Skeletal muscle cell (primary cell): ENCODE measurements at places on chromosomes 12 and 14.

- DNase-seq: no peak
Measured at GRCh38 chr14:23439107-23439835, 3.8 kb upstream of the MYH7 start.

DNA sequence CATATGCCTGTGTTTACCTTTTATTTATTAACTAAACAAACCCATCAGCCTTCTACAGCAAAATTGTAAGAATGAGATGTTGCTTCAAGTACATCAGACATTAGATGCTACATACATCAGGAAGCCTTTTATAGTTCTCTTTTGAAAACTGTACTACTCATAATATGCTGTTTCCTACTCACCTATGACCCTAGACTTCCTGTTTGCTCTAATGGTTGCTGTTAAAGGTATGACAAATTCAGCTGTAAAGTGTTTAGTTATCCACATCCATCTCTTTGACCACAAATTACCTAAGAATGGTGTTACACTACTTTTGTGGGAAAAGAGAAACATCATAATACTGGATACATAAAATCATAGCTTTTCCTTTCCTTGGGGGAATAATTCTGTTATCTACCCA, 220.0 kb downstream of the RAD51B start:
- no peak for DNase-seq

DNA sequence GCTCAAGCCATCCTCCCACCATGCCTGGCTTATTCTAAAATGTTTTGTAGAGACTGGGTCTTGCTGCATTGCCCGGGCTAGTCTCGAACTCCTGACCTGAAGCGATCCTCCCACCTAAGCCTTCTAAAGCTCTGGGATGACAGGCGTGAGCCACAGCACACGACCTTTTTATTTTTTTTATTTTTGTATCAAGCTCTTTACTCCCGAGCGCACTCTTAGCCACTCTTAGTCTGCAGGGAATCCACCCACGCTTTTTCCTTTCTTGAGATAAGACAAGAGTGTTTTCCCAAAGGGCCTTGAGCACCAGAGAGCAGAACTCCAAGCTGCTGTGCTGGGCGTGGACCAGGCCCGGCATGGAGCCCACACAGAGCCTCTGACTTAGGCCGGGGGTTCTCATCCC, 23.4 kb downstream of the MAP1LC3B2 start:
- DNase-seq: no peak

DNA sequence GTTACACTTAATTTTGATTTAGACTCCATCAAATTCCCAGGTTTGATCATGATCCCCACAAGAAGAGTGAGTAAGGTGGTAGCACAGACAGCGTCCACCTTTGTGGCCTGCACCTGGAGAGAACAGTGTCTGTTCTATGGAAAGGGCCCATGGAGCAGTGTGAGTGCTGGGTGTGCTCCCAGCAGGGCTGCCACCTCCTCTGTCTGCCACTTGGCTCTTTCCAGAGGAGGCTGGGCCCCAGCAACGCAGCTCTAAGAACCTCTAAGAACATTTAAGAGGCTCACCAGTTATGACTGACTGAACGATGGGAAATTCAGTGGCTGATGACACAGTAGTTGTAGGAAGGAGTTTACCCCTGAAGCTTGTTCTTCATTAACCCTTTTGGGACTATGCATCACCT, 17.3 kb downstream of the VDR start:
- no peak for DNase-seq

GRCh38 chr12:72110937-72111650, 161.1 kb upstream of the TRHDE start:
- DNase-seq: no peak

GRCh38 chr14:59565087-59565486, 11.5 kb downstream of the CCDC175 start:
- DNase-seq: no peak

DNA sequence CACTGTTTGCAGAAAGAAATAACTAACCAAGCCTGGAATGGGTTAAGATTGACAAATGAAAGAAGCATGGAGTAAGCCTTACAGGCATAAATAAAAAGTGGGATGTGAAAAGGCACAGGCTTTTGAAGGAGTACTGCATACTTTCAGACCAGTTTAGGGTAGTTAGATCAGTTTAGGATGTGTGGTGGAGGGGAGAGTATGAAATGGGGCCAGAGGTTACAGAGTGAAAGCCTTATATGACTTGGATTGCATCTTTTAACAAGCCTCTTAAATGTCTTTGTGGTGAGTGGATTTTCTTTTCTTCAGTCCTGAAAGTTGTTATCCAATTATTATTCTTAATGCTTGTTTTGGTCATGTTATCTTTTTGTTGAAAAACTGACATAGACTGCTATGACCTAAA, 52.2 kb upstream of the TRHDE start:
- no peak for DNase-seq

DNA sequence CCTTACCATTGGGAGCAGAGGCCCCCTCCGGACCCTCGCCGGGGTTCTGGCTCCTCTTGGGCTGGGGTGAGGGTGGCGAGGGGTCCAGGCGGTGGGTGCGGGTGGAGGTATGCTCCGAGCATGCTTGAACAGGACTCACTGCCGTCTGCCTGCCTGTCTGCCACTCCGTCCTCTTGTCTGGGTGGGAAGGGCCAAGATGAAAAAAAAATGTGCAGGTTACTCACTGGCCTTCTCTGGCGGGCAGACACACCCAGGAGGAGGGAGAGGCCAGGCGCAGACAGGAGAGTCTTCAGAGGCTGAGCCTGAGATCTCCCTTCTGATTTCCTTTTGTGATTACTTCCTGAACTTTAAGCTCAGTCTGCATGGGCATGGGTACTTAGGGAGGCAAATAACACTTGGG, 76.1 kb downstream of the STON2 start:
- DNase-seq: no peak

DNA sequence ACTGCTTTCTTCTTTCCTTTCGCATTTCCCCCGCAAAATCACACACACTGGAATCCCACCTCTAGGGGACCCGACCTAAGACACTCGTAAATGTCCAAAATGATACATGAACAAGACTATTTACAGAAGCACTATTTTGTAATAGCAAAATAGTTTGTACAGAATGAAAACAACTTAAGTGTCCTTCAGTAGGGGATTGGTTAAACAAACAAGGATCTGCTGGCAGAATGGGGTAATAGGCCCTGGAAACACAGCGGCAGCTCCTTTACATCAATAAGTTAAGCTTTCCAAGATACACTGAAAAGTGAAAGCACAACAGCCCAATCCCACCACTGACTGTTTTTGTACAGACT, 48.8 kb downstream of the LTBP2 start:
- peak; percentile 77 for DNase-seq

- DNase-seq: peak; percentile 86
Measured at GRCh38 chr14:54312166-54312801, 84.5 kb upstream of the CDKN3 start.

GRCh38 chr12:16037533-16037932, 126.4 kb downstream of the DERA start:
- DNase-seq: no peak
